ENCODE measurements at places on chromosomes 13 and 19.

DNA sequence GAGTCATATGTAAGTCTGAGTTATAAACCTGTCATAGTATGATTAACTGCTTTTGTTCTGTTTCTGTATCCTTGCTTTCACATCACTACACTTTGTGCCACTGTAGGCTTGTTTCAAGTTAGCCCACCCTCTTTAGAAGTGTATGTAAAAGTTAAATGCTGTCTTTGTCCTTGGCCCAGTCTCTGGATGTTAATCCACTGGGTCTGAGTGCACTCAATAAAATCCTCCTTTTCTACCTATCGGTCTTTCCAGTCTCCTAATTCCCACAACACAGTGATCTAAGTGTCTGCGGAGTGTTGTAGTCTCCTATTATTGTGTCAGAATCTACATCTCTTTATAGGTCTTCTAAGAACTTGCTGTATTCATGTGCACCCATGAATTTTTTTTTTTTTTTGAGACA is 14.1 kb downstream of the ZNF429 start:
- no peak for DNase-seq

GRCh38 chr13:108610507-108610906 is 18.9 kb upstream of the MYO16 start:
- DNase-seq = no peak

DNA sequence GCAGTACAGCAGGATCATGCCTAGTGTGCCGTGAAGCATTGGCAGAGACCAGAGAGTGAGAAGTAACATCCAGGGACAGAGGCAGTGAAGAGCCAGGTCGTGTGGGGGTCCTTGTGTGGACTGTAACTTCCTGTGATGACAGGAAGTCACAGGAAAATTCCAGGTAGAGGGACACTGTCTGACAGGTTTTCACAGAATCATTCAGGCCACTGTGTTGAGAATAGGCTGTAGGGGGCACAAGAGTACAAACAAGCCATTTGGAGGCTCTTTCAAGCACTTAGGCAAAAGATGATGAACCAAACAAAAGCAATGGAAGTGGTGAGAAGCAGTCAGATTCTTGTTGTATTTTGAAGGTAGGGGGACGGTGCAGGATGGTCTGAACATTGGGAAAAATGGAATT is 46.4 kb downstream of the N4BP2L1 start:
- no peak for DNase-seq

- no peak for DNase-seq
Measured at GRCh38 chr13:27266917-27267316, 3.7 kb upstream of the RASL11A start.

GRCh38 chr13:28485551-28485950 is 9.4 kb downstream of the FLT1 start:
- no peak for DNase-seq

DNA sequence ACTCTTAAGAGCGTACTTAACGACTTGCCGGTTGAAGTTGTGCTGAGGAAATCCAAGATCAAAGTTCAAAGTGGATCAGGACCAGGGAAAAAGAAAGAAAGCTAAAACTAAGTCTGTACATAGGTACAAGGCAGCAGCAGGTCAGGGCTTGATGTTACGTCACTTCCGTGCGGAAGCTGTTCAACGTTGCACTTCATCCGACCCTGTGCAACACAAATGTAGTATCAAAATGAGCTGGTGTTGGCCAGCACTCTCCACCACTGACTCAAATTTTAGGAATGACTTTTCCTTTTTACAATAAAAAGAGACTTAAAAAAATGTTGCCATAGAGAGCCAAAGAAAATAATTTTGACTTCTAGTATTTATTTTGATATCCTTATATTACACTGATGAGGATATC is 1315.4 kb downstream of the EFNB2 start:
- DNase-seq = no peak

- DNase-seq = no peak
Measured at GRCh38 chr19:1967087-1967608, 26.2 kb downstream of the CSNK1G2 start.

DNA sequence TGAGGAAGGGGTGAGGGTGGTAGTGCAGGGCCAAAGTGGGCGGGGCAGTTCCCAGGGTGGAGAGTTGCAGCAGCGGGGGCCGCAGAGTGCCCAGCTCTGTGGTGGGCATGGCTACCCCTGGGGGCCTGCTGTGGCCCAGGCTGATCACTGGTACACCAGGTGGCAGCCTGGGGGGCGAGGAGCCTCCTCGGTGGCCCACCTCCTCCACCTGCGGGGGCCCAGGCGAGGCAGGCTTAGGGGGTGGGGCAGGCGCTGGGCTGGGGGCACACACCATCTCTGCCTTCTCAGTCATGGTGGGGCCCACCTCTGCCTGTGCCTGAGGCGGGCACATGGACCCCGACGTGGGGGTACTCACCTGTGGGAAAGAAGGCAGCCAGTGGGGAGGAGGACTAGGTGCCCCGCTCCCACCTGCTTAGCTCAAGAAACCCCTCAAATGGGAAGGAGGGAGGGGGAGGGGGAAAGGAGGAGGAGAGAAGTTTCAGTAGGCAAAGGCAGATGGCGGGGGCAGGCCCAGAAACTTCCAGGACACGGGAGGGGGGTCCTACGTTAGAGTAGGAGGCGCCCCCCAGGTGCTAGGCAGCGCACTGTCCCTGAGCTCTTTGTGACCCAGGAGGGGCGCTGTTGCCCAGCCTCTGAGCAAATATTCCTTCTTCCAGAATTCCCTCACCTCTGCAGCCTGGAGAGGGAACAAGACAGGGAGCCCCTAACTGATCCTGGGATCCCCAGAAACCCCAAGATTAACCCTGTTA is 1.6 kb downstream of the LYL1 start:
- no peak for DNase-seq

GRCh38 chr19:10872546-10873107 is 1.3 kb downstream of the CARM1 start:
- no peak for DNase-seq

DNA sequence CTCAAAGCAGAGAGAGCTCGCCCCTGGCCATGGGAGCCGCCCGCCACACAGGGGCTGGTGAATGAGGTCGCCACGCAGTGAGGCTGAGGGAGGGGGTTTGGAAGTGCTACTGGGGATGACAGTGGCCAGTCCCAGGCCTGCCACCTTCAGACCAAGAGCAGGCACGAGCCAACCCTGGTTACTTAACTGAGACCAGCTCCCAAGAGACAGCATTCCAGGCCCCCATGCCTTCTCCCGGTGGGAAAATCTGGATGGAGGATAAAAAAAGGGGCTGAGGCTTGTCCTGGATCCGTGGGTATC is 43.3 kb downstream of the RAB20 start:
- DNase-seq = no peak

DNA sequence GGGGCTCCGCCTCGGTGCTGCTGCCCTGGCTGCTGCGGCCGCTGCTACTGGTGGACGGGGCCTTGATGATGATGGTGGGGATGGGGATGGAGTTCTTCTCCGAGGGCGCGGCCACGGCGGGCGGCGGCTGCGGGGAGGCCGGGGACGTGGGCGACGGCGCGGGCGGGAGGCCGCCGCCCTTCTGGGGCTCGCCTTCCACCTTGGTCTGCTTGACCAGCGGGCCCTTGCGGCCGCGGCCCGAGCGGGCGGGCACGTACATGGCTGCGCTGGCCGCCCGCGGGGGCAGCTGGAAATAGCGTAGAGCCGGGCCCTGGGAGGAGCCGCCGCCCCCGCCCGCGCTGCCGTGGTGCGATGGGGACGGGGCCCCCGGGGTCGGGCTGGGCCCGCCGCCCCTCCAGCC is 19.2 kb downstream of the C19orf81 start:
- no peak for DNase-seq

- DNase-seq = peak; percentile 52
Measured at GRCh38 chr19:58558066-58558622, at the start of gene UBE2M. UBE2M (minus strand) TSS chr19:58558611; CDS start chr19:58558381, 230 bp downstream.

DNA sequence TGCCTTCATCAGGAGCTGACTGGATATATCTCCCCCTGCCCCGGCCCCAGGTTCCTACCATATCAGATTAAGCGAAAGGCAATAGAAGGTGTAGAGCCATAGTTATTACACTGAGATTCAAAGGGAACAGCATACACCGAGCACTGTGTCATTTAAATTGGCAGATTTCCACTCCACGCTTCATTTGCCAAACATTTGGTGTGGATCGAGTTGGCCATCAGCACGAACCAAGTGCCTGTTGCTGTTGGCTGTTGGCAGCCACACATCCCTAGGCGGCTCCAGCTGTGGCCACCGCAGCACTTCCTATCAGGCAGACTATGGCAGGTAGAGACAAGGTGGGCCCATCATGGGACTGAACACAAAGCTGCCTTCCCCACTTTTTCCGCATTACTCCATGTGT is 115.8 kb downstream of the CCNA1 start:
- DNase-seq = no peak

GRCh38 chr19:11092181-11092538 is 2.9 kb downstream of the LDLR start:
- DNase-seq = peak; percentile 34

- no peak for DNase-seq
Measured at GRCh38 chr19:53571339-53571738, 33.4 kb downstream of the ZNF331 start.

GRCh38 chr13:98972627-98973026 is 5.2 kb downstream of the DOCK9 start:
- no peak for DNase-seq

DNA sequence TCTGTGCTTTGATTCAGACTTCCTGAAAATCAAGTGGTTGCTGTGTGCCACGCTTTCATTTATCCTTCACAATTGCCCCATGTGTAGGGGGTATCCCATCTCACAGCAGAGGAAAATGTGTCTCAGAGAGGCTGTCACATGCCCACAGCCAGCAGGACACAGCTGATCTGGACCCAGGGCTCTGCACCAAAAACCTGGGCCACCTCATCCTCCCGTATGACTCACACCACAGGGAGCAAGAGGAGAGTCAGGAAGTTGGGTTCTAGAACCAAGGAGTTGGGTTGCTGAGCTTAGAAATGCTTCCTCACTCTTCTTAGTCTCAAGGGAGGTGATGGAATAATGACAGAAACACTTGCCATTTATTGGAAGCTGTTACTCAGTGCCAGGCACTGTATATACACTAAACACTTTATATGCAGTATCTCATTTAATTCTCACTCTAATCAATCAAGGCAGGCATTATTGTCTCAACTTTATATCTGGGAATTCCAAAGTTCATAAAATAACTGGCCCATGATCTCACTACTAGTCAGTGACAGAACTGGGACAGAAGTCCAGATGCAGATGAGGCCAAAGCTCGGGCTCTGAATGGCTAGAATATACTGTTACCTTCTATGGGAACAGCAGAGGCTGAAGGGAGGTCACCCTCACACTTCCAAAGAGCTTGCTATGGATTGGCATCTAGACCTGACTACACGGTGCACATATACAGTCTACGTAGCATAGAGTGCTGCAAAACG is 47.7 kb upstream of the ATP12A start:
- DNase-seq = no peak

DNA sequence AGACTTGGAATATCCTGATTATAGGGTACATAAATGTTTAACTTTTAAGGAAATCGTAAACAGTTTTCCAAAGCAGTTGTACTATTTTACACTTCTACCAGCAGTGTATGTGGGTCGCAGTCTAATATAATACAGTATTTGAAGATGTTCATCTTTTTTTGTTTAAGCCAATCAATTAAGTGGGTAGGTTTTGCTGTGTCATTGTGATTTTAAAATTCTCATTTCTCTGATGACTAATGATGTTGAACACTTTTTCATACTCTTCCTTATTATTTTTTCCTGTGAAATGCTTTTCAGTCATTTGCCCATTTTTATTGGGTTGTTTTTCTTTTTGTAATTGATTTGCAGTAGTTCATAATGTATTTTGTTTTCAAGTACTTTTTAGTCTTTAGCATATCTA is 2689.7 kb downstream of the PCDH9 start:
- DNase-seq = no peak

- no peak for DNase-seq
Measured at GRCh38 chr13:99366075-99366987, 59.1 kb upstream of the GPR183 start.

- DNase-seq = no peak
Measured at GRCh38 chr19:30090963-30091362, 148.9 kb downstream of the URI1 start.

DNA sequence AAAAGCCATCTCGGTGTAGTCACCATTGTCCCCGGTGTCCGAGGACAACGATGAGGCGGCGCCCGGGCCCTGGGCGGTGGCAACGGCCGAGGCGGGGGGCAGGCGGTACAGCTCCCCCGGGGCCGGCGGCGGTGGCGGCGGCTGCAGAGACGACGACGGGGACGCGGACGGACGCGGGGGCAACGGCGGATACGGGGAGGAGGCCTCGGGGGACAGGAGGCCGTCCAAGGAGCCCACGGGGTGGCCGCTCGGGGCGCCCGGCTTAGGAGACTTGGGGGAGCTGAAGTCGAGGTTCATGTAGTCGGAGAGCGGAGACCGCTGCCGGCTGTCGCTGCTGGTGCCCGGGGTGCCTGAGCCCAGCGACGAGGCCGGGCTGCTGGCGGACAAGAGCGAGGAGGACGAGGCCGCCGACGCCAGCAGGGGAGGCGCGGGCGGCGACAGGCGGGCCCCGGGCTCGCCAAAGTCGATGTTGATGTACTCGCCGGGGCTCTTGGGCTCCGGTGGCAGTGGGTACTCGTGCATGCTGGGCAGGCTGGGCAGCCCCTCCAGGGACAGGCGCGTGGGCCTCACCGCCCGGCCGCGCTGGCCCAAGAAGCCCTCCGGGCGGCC is 3.5 kb downstream of the IRS2 start:
- DNase-seq = no peak

GRCh38 chr13:80050252-80050651 is 290.7 kb downstream of the SPRY2 start:
- DNase-seq = no peak

- no peak for DNase-seq
Measured at GRCh38 chr19:28067882-28068281, 1145.1 kb downstream of the UQCRFS1 start.

Measured in T-helper 17 cell (primary cell).